ENCODE measurements at places on chromosomes 16 and 17.
A peak's percentile ranks its signal among the peaks of the same experiment; 100 is the strongest.

DNA sequence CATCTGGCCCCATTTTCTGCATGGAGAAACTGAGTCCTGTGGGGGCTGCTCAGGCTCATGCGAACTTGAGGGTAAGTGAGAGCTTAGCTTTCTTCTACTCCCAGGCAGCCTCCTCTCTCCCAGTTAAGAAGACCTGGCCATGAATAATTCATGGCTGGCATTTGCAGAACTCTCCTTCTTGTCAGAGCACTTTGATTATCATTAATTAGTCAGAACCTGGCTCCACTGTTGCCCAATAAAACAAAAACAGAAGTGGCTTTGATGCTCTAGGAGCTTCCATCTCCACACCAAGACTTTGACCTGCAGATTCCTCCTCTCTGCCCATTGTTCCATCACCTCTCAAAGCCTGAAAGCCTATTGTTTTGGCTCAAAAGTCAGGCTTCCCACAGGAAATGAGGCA lies 45.5 kb upstream of the CDH3 start:
- DNase-seq: no peak

DNA sequence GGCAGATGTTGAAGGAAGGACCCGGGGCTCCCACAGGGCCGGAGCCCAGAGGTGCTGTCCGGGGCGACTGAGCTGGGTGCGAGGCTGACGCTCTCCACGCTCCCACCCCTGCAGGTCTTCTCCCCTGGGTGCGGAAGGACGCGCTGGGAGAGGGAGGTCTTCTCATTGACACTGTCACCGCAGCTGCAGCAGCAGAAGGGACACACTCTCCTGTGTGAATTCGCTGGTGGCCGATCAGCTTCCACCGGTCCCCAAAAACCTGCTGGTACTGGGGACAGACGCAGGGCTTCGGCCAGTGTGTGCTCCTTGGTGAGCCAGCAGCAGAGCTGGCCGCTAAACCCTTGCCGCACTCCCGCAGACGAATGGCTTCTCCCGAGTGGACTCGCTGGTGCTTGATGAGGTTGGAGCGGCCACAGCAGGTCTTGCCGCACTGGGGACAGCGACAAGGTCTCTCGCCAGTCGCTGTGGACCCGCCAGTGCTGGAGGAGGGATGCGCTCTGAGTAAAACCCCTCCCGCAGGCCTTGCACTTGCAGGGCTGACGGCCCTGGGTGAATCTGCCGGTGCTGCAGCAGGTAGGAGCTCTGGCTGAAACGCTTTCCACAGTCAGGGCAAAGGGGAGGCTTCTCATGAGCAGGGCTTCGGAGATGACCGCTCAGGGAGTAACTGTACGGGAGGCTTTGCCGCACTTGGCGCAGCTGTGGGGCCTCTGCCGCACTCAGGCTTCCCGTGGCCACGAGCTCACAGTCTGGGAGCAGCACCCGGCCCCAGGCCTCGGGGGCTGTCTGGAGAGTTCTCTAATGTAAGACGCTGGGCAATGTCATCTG lies 6.2 kb downstream of the ZNF843 start:
- DNase-seq: no peak

GRCh38 chr17:43416998-43417890 lies 18.5 kb downstream of the ARL4D start:
- DNase-seq: no peak

DNA sequence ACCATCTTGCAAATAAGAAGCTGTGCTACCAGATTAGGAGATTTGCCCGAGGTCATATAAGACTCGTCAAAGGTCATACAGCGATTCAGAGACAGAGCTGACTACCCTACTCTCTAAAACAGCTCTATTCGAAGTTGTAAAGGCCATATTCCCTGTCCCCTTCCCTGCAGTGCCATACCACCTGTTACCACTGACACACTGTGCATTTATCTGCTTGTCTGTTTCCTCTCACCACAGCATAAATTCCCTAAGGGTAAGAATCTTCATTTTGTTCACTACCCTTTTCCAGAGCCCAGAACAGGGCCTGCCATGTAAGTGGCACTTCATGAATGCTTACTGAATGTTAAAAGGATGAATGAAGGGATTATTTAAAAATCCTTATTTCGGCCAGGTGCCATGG lies 3.4 kb upstream of the KSR1 start:
- DNase-seq: no peak

- no peak for DNase-seq
Measured at GRCh38 chr16:81275795-81276194, 37.3 kb downstream of the BCO1 start.

GRCh38 chr16:88050952-88051660 lies 99.9 kb downstream of the BANP start:
- no peak for DNase-seq

- DNase-seq: no peak
Measured at GRCh38 chr16:69481901-69482341, 57.5 kb downstream of the CYB5B start.

- DNase-seq: no peak
Measured at GRCh38 chr16:13953501-13953900, 33.5 kb downstream of the ERCC4 start.

GRCh38 chr17:66673668-66674276 lies 161.1 kb upstream of the CACNG5 start:
- peak; percentile 20 for DNase-seq

DNA sequence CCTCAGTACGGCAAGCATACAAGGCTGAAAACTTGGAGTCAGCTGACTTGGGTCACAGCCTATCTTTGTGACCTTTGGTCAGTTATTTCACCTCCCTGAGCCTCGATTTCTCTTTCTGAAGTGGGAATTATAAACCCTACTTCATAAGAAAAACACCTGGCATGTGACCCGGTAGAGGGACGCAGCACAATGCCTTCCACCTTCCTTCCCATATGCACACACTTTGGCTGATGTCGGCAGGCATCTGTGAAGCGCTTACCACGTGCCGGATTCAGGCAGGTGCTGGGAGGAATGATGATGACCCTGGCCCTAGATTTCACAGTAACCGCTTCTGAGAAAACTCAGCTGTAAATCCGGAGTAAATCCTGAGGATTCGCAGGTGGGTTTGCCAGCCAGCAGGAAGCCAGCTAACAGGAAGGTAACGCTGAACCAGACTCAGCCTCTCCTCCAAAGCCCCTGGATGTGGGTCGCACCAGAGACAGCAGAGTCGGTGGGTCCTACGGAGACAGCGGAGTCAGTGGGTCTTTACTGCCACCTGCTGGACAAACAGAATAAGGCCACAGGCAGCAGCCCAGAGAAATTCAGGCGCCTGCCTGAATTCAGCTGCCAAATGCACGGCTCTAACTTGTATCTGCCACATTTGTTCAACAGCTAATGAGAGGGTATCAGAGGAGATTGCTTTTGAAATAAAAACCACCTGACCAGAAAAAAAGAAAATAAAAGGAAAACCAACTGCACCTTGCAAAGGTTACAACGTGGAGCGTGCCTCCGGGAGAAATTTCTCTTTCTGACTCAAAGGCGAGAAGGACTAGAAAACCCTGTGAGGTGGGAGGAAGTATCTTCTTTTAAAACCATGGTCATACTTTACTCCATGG lies 16.6 kb downstream of the COPRS start:
- DNase-seq: peak; percentile 39

DNA sequence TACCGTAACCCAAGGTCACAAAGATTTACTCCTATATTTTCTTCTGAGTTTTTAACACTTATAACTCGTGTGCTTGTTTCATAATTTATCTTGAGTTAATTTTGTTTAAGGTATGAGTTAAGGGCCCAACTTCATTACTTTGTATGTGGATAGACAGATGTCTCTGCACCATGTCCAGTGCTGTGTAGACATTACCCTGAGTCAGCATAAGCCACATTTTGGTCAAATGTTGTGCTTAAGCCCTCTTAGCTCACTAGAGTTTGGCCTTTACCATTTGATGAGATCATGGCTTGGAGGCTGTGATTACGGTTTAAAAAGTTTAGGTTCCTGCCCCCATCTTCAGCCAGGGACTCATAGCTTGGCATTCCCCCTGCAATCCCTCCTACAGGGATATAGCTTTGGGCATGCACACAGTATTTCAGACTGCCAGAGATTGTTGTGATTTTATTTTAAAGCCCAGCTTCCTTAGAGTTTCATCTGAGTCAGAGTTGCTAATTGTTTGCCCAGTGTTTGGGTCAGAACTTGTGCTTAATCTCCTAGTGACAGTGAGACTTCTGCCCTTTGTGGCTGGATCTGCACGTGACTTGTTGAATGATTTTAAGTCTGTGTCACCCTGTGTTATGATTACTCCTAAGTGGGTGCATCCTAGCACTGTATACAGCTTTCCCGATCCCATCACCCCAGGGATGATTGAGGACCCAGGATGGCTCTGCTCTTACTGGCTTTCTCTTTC lies 393.1 kb downstream of the CNTNAP4 start:
- no peak for DNase-seq

GRCh38 chr17:65629234-65629690 lies 67.8 kb upstream of the AXIN2 start:
- no peak for DNase-seq

- DNase-seq: no peak
Measured at GRCh38 chr17:79887451-79887991, 48.3 kb upstream of the CBX4 start.

- no peak for DNase-seq
Measured at GRCh38 chr17:5826384-5826783, 242.1 kb upstream of the NLRP1 start.

DNA sequence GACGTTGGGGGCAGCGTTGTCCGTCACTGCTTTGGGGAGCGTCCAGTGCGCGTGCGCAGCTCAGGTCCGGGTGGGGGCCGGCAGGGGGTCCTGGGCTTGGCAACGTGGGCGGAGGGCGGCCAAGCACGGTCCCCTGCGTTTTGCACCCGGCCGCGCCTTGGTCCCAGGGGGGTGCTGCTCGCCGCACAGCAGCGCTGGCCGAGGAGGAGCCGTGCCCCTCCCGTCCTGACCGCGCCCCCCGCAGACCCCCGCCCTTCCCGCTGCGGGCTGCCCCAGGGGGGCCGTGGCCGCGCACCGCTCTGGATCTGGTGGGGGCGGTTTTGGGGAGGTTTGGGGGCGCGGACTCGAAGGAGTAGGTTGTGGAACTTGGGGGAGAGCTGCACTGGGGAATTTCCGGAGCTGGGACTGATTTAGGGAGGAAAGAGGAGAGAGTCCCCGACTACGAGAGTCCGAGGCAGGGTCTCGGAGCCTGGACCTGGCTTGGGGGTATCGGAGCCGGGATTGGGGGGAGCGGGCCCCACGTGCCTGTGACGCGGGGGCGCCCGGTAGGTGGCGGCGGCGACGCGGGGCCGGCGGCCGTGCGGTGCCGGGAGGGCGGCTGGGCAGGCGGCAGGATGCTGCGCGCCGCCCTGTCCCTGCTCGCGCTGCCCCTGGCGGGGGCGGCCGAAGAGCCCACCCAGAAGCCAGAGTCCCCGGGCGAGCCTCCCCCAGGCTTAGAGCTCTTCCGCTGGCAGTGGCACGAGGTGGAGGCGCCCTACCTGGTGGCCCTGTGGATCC lies at the start of gene SLC9A5:
Gene SLC9A5 (plus strand): TSS at position 579 of the 777 bp plus-strand sequence. CDS start 36 bp downstream, at position 615.
- DNase-seq: no peak

GRCh38 chr17:19753661-19754463 lies 5.8 kb upstream of the ALDH3A1 start:
- no peak for DNase-seq

DNA sequence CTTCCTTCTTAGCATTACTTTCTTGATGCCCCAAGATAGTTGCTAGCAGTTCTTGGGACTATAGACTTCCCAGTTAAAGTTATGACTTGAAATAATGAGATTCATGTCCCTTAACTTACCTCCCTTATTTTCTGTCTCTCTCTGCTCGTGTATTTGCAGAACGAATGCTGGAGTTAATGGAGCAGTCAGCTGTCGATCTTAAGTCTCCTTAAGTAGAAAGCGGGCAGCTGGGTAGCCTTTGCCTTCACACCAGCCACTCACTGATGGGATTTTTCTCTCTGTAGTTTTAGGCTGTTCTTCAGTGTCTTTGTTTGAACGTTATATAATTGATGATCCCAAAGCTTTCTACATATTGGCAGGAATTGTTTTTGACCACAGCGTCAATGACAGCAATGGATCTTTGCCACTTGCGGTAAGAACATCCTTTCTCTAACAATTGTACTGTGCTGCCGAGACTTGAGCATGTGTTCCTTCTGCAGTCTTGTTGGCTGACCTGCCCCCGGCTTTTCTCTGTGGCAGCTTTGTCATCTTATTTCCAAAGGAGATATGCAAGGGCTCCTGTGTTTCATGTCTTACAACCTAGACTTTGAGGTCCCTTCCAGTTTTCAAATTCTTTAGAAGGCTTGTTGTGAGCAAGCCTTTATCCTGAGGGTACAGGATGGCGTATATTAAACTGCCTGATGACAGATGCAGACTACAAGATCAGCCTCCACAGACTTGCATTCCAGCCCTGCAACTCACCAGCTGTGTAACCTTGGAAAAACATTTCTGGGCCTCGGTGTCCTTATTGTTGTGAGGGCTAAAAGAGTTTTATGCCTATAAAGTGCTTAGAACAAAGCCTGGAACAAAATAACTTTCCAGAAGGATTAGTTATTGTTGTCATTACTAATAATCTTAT lies 25.1 kb upstream of the ABCA3 start:
- no peak for DNase-seq

DNA sequence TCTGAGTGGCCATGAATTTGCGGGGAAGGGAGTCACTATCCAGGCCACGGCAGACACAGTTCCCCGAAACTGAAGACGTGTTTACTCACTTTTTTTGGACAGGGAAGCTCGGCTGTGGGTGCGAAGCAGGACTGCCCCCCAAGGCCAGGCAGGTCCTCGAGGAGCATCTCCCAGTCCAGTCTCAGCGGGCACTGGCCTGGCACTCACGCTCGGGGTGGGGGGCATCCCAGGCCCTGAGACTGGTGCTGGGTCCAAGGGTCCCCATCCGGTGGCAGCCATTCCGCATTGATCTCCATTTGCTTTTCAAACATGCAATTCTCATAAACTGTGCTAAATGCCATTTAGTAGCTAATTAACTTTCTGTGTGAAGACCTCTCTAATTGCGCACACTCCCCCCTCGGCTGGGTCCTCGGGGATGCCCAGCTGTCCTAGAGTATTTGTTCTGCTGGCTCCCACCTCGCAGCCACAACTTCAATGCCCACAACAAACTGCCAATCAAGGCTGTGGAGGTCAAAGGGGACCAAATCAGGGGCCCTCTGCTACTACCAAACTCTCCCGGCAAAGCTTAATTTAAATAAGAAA lies 50.2 kb downstream of the TBC1D16 start:
- no peak for DNase-seq

DNA sequence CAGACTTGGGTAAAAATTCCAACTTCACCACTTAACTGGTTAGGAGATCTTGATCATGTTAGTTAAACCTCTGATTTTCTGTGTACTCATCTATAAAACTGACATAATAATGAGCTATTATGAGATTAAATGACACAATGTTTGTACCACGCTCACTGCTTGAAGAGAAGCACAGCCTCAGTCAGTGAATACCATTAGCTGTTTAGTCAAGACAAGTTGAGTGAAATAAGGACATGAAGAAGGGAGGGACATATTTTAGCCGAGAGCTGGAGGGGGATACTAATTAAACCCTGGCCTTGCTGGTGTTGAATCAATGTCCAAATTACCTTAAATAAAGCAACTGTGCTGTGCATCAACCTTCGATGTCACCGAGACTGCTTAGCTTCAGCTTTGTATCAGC lies 105.1 kb upstream of the TOX3 start:
- no peak for DNase-seq
